ENCODE measurements at places on chromosomes 12 and 14. TPM values are rescaled to one million over a fixed set of nuclear protein-coding genes. Genes with fewer than 3 reads are reported as not detected.

DNA sequence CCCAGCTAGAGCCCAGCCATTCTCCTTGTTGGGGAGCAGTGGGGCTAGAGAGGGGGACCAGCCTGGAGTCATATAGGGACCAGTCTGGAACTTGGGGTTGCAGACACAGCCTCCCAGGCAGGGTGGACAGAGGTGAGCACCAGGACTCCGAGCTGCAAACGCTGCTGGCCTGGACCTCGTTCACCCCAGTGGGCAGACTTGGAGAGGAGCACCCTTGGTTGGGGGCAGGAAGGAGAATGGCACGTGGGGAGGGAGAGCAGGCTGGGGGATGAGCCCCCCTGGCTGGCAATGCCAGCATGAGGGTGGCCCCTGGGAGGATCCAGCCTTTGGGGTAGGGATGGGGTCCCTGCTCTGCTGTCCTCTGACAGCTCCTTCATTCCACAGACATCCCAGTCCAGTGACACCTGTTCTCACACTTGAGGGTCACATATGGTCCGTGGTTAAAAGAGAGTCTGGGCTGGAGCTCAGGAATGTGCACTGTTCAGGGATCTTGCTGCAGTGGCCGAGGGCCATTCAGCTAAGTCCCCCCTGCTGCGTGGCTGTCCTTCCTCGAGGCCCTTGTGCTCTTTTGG, 2.8 kb downstream of the LBHD2 start:
- DNase-seq = no peak

- no peak for DNase-seq
These were observed 24.1 kb upstream of the CRADD start for GRCh38 chr12:93653079-93653478.

DNA sequence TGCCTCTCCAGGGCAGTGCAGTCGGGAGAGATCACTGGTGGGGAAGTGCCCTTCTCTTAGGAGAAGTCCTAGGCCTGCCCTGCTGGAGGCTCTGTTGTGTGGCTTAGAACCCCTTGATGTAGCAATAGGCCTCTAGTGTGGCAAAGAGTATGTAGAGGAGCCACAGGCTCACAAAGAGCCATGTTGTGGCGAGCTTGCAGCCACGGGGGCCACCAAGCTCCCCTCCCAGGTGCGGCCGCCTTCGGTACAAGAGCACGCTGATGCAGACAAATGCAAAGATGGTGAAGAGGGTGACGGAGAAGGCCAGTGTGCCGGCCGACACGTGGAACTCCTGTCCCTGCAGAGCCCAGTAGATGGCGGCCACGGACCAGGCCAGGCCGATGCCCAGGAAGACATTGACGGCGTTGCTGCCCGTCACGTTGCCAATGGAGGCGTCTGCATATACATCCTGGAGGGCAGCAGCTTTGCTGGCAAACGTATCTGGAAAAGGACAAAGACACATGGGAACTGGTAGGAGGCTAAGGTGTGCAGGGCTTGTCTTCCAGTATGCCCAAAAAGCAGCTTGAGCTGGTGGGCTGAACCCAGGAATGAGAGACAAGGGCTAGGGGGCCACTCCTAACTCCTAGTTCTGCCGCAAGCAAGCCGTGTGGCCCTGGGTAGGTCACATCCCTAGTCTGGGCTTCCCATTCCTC, 142.8 kb downstream of the SLC8A3 start:
- DNase-seq = peak; percentile 56

DNA sequence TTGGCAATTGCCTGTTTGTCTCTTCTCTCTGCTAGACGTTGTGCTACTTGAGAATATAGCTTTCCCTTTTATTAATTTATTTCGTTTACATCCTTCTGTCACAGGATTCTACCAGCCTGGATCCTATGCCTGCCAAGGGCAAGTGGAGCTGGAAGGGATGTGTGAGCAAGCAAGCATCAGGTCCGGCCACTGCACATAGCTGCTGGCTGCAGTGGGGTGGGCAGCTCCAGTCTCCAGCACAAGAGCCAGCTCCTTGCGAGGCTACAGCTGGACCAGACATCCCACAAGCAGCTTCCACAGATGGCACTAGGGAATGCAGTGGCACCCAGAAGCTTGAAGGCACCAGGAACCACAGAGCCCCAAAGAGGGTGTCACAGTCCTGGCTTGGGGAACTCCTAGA, 225.0 kb downstream of the KCNC2 start:
- no peak for DNase-seq

POTEG gene
- not detected for total RNA-seq
